ENCODE measurements at places on chromosomes 13 and 19. TPM values are rescaled to one million over a fixed set of nuclear protein-coding genes. Genes with fewer than 3 reads are reported as not detected.

- DNase-seq, result no peak
Observed at GRCh38 chr19:49549045-49549444, 21.2 kb downstream of the RCN3 start.

GRCh38 chr19:7442423-7442822 is 46.4 kb downstream of the PEX11G start:
- no peak for DNase-seq

GRCh38 chr19:3499738-3500428 is 591 bp downstream of the DOHH start:
- no peak for DNase-seq

DNA sequence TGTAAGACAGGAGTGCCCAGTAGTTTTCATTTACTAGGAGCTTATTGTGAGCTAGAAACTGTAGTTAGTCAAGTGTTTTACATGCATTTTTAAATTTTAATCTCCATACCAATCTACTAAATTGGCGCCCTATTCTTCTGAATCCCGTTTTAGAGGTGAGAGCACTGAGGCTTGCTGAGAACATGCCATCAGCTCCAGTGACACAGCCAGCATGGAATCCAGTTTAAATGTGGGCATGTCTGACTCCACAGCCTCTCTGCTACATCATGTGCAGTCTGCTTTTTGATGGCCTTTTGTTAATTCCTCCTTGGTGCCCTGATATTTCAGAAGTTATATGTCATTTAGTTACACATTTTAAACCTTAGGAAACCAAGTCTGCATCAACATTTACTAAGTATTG is 325.4 kb downstream of the DLEU7 start:
- no peak for DNase-seq

DNA sequence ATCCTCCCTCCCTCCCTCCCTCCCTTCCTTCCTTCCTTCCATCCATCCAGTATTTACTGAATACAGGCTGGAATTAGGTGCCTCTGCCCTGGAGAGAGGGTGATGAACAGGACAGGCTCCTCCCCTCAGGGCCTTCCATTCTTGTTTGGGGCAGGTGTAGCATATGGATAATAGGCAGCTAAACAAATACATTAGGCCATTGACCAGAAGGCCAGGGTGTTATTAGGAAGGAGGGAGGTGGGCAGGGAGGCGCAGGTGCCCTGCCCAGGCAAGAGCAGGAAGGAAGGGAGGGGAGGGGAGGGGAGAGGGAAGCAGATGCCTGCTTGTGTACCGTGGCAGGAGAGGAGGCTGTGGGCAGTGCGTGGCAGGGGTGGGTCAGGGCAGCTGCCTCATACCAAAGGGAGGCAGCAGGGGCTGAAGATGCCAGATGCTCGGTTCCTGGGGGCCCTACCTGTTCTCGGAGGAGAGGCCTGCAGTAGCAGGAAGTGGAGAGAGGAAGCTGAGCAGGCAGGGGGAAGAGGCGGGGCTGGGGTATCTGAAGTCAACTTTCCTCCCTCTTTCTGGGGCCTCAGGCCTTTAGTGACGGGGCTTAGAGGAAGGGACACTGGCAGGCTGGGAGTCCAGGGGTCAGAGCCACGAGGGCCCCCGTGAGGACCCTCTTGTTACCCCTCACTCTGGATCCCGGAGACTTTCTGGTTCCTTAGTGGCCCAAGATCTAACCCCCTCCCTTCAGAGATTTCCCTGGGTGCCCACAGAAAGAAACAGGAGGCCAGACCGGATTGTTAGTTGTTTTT is at the start of gene RINL:
Gene RINL, minus strand, starts transcription at position 495 of the 794 bp plus-strand sequence. CDS start 1,533 bp downstream, outside the sequence.
- no peak for DNase-seq

DNA sequence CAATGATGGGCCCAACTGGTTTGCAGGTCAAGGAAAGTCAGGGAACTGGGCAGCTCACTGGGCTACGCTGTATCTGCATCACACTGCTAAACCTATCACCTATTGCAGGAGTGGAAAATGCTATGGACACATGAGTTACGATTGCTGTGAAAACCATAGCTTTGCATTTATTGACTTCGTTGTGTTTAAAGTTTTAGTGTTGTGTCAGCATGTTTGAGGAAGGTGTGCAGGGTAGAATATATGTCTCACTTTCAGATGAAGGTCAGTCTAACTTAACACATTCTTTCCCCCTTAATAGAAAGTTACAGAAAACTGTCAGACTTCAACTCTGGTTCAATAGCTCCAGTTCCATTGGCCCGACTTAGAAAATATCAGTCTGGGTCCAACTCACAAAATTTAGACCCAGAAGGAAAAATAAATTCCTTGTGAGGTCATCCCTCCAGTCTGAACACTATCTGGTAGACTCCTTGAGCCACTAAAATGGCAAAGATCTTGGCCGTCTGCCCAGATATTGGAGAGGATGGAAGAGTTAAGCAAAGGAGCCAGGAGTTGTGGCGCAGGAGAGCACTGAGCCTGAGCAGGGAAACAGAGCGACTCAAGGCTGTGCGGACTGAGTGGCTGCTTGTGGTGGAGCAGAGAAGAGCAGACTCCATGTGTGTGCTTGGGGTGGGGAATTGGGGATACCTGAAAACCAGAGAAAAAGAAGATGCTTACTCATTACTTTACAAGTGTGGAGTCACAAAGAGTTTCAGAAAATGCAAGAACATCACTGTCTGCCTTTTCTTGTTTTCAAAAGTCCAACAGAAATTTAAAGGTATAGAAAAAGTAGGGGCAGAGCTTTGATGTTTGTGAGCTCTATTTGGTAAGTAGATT is 518.5 kb downstream of the FGF9 start:
- DNase-seq, result no peak

GRCh38 chr13:60370343-60370742 is 26.7 kb upstream of the TDRD3 start:
- no peak for DNase-seq

GRCh38 chr13:21240586-21240985 is 64.1 kb downstream of the MRPL57 start:
- peak; percentile 77 for DNase-seq

Gene SLC17A7
- not detected for total RNA-seq

Gene LGALS7
- not detected for total RNA-seq

Gene C1QTNF9B
- total RNA-seq, result not detected

Gene DACT3
- not detected for total RNA-seq

Gene EPS8L1
- 40.5 TPM for total RNA-seq
